NCI-H1694 treated with DMSO at 0.1 percent for 48 hours (cell line): ENCODE measurements at places on chromosomes 13 and 19.

DNA sequence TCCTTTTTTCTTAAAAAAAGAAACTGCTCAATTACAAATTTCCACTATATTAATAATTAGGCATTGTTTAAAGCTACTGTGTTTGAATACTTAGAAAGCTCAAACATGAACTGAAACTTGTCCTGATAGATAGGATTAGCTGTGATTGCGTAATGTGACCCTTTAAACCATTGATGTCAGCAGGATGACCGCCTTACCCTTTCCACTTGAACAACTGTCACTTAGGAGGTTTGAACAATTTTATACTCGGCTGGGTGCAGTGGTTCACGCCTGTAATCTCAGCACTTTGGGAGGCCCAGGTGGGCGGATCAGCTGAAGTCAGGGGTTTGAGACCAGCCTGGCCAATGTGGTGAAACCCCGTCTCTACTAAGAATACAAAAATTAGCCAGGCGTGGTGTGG lies 2.9 kb downstream of the LAMP1 start:
- no peak for DNase-seq

DNA sequence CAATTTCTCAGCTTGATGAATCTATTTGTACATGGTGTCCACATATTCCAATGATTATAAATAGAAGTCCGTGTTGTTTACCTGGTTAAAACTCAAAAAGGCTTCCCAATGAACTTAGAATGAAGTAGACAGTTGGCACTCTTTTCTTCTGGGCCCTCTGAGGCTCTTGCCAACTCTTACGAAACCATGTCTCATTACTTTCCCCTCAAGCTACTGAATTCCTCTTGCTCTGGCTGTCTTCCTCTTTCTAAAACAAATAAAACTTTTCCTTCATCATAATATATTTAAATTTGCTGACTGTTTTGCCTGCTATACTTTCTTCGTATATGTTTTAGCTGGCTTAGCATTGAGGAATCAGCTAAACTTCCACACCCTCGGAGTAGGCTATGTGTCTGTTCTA lies 139.7 kb downstream of the SLITRK6 start:
- DNase-seq = no peak

- no peak for DNase-seq
Observed at GRCh38 chr19:23285948-23286347, 35.8 kb upstream of the ZNF724 start.

DNA sequence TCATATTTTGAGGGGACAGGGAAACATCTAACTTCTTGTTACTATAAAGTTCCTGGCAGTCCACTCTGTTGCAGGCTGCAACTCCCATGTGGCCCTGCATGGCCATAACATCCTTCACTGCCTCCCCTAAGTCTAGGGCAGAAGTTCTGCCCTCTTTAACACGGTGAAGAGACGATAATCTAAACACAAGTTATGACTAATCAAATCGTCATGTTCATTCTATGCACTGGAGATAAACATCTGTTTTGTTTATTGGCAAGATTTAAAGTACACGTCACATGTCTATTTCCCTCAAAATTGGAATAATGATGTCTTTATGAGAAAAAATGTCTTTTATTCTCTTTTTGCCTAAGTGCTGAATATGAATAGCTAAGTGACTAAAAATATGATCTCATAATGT lies 1629.4 kb downstream of the PCDH9 start:
- DNase-seq = no peak

DNA sequence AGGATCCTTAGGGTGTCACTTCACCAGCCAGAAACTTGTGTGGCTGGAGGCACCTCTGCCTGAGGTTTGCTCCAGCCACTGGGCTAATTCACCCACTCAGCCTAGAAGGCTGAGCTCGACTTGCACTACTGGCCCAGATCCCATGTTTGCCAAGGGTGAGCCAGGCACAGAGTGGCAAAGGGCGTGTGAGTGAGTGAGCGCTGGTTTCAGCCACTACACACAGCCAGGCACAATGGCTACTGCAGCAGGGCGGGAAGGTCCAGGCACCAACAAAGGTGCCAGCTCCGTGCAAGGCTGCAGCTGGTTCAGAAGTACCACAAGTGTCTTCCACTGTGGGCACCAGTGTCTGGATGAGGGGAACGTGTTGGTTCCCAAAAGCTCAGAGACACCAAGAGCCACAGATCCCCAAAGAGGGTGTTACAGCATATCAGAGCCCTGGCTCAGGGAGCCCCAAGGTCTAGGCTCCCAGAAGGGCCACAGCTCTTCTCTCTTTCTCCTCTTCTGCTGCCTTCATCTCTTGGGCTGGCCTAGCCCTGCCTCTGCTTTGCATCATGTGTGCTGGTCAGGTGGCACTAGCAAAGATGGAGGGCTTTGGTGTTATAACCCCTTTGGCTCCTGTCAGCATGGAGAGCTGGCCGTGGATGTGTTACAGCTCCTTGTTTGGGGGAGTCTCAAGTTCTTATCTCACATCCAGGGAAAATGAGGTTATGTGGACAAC lies 736.3 kb upstream of the KLHL1 start:
- DNase-seq = no peak
